ENCODE measurements at places on chromosomes 6 and 20. TPM values are rescaled to one million over a fixed set of nuclear protein-coding genes. Genes with fewer than 3 reads are reported as not detected.
A peak's percentile ranks its signal among the peaks of the same experiment; 100 is the strongest.

Gene RSPO4
- not detected for total RNA-seq

Gene PTPRT
- total RNA-seq = not detected

Gene ULBP1
- total RNA-seq = 0.03 TPM

Gene FAM83C
- not detected for total RNA-seq

Gene GNMT
- 0.58 TPM for total RNA-seq

Gene TRIM15
- total RNA-seq = not detected

Gene LTB
- total RNA-seq = not detected

Gene MYH7B
- not detected for total RNA-seq

DNA sequence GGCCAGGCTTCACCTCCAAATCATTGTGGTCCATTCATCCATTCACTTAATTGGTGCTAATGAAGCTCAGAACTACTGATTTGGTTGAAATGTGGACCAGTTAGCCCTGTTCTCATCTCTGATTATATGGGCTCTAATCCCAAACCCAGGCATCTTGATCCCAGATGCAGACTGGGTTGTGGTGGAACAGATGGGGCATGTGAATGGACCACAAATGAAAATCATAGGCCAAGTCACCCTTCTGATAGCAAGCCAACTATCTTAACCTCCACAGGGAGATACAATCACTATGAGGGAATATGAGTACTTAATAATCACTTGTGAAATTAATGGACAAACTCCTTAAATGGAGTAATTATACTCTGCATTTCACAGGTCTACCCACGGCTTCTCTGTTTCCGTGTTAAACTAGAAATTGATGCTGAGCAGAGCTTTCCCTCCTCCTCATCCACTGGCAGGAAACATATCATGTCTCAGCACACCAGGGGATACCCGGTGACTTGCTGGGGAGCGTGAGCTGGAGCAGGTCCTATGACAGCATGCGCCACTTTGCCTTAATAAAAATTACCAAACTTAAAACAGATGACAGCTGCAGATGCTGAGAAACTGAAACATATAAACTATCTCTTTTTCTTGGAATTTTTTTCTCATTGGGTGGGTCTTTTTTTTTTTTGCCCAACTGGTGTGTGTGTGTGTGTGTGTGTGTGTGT is 108.8 kb upstream of the HEY2 start:
- no peak for DNase-seq

DNA sequence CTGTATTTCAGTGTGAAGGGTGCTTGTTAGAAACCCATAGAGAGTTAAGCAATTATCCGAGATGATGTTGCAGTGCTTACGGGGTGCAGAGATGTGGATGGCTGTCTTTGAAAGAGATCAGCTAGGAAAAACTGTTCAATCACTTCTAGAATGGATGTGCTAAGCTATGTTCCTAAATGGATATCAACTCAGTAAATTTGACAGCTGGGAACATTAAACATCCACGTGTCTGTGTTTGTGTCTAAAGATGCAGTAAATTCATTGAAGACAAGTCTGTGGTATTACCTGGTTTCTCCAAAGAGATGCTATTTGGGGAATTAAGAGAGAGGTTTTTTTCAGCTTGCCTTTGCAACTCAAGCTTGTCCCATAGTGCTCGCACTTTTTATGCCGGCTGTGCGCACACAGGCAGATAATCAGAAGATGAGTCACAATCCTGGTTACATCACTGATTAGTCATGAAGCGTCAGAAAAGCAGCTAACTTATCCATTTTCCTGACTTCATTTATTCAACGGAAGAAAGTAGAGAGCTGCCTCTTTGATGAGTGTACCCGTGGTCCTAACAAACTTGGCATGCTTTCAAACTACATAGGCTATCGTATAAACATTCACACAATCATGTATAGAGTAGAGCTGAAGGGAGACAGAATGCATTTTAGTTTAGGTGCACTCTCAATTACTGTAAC is 691.7 kb upstream of the SLC35B3 start:
- DNase-seq = peak; percentile 49

DNA sequence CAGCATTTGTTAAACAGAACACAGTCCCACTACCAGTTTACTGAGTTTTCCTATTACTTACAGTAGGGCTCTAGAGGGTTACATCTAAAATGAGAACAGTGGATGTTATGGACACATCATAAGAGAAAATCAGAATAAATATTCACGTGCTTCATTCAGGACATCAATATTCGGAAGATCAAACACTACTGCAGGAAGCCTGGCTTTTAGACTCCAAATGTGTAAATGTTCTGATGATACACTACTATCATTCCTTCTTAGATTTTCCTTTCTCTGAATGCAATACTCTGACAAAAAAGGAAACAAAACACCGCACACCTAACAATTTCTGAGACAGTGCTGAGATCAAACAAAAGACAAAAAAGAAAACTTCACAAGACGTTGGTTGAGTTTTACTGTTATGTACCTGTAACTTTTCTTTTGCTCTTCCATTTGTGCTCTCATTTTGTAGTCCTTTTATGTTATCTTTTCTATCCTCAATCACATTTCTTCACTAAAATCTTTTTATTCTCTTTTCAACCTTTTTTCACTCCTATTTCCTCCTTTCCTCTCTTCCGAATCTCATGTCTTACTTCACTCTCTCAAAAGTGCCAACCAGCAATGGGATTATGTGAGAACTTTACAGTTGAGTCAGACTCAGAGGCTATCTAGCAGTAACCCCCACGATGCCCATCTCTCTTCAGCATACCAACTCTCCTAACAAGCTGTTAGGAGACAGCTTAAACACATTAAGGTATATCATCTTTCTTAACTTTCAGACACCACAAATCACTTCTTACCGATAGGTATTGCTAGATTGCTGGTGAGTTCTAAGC is 1.7 kb downstream of the FAM184A start:
- no peak for DNase-seq

- peak; percentile 62 for DNase-seq
These were observed 92.5 kb upstream of the NXT1 start for GRCh38 chr20:23257848-23258746.

DNA sequence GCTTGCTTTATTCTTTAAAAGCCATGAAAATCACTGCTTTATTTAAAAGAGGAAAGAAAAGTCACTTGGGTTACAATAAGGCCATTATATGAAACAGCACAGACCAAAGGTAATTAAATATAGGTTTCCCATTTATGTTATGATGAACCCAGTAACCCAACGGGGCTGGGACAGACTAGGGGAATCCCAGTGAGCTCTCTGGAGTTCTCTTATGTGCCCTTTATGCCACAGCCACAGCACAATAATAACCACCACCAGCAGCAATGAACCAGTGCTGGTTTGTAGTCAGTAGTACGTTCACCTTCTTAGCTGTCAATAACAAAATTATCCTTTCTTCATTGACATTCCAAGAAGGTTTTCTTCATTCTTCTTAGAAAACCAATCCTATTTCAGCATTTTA is 87.4 kb downstream of the KIF13A start:
- no peak for DNase-seq

DNA sequence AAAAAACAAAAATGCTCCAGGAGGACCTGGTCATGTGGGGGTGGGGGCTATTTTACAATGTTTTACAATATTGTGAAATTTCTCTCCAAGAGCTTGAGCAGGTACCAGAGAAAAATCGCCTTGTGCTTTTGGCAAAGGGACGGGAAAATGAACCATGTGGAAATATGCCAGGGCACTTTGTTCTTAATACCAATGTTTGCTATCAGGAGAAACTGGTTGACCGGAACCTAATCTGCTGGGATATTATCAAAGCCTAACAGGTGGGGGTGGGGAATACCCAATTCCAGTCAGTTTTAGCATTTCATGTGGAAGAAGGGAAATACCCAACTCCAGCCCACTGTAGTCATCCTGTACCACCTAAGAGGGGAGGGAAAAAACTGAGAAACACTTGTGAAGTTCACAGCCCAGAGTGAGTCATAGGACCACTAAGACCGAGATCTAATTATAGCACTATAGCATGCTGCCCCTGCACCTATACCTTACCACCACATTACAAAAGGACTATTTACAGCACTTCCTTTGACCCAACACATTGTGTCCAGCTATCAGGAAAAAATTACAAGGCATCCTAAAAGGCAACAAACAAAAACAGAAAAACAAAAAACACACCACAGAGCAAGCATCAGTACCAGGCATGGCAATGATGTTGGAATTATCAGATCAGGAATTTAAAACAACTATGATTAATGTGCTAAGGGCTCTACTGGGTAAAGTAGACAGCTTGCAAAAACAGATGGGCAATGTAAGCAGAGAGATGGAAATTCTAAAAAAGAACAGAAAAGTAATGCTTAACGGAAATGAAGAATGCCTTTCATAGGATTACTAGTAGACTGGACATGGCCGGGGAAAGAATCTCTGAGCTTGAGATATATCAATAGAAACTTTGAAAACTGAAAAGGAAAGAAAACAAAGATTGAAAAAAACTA is 84.1 kb upstream of the POPDC3 start:
- DNase-seq = no peak

DNA sequence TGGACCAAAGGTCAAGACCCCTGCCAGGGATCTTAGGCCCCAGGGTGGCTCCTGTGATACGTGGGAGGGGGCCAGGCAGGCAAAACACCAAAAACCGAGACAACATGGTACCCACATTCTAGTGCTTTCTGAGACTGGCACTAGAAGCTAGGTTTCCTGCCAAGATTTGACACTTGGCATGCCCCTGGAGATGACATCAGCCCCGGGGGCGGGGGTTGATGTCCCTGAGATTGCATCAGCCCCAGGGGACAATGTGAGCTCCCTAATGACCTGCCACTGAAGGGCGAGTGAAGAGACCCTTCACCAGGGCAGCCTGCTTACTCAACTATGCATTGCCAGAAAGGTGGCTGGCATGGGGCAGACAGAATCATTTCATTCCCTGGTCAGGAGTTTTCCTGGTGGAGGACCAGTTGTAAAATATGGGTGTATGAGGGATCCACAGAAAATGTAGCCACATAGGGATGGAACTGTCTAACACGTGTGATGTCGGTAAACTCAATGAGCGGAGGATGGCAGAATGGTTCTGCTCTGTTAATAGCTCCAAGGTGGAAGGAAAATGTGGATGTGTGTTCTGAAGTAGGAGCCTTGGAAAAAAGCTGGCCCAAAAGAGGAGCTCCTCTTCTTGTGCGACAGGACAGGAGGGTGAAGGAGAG is 219.7 kb downstream of the UNC5CL start:
- no peak for DNase-seq

DNA sequence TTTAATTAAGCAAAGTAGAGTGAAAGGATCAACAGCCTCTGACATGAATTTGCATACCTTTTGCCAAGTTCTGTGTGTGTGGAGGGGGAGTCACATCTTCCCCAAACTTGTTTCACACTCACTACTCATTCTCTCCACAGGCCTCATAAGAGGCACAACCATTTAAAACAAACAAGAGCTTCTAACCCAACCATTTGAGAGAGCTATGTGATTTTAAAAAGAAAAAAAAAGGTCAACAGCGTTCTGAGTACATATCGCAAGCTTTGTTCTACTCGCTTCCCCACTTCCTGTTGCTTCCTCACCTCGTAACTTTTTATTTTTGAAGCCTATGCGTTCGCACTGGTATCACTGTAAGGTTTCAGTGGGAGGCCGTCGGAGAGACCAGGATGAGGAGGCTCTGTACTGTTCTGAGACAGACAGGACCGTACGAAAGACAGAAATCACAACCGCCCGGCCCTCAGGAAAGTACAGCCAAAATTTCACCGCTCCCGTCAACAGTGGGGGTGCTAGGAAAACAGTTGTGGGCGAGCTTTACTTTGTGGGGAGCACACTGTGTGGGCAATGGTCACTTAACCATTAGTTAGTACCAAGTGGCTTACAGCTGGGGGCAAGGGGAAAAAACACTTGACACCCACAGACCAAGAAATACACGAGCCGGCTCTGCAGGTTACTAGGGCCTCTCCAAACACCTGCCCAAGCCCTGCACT is 61.3 kb downstream of the TRERF1 start:
- no peak for DNase-seq

GRCh38 chr6:155106456-155107115 is 111.5 kb downstream of the TIAM2 start:
- DNase-seq = no peak

- DNase-seq = no peak
These were observed 146.5 kb downstream of the TBC1D32 start for GRCh38 chr6:121187833-121188200.

- no peak for DNase-seq
These were observed 16.2 kb downstream of the TMEM30A start for GRCh38 chr6:75268121-75268987.

DNA sequence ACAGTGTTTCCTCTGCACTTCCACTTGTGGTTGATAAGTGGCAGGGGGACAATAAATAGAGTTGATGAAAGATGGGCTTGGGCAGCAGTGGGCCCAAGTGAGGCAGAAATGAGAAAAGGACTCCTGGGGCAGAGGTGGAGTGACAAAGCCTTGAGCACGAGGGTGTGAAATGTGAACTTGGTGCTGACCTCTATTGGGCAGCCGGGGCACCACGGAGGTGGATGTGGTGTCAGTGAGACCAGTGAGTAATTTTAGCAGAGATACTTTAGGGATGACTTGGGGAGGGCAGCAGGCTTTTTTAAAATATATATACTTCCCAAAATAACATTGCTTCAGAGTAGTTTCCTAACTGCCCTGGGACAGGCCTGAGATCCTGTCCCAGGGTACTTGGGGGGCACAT is 30.6 kb upstream of the MYLK2 start:
- no peak for DNase-seq

GRCh38 chr20:41300383-41300782 is 17.1 kb downstream of the ZHX3 start:
- no peak for DNase-seq

- DNase-seq = no peak
These were observed 29.6 kb downstream of the PCNA start for GRCh38 chr20:5090191-5090590.

- DNase-seq = no peak
These were observed 105.7 kb upstream of the LAMP5 start for GRCh38 chr20:9408422-9409300.
